ENCODE measurements at places on chromosomes 2 and 18.

DNA sequence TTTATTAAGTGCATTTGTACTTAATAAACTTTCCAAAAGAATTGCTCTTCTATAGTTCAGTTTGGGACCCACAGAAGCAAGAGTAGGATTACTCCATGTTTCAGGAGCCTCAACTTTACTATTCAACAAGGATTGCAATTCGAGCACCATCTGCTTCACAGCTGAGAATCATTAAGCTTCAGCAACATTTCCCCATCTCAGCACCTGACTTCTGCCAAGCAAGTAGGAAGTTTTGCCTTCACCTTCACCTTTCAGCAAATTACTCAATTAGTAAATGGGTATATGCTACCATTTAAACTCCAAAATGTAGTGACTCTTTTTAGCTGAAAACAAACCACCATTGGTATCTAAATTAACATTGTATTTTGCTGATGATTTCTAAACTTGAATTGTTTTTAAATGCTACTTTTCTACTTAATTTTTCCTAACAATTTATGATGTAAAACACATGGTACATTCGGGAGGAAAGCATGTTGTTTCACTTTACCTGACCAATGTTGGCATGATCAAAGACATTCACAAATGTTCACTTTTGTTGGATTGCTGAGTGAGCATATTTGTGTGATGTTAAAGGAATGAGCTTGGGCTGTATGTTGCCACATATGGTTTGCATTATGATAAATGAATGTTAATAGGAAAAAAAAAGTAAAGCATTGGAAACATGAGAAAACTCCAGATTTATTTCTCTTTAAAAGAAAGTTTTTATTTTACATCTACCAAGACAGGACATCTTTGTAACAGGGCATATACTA is 159.2 kb downstream of the GULP1 start:
- DNase-seq: no peak

DNA sequence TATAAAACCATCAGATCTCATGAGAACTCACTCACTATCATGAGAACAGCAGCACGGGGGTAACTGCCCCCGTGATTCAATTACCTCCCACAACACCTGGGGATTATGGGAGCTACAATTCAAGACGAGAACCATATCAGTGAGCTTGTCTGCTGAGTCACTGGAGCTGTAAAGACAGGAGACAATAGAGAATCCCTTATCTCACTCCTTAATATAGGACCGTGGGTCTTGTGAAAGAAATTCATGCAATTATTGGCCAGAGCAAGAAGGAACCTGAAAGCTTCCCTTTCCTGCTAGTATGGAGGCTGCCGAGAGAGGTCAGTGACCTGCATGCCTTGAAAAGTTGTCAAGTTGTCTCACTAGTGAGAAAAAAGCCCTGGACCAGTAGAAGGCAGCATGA is 9.5 kb upstream of the TNFAIP6 start:
- no peak for DNase-seq

DNA sequence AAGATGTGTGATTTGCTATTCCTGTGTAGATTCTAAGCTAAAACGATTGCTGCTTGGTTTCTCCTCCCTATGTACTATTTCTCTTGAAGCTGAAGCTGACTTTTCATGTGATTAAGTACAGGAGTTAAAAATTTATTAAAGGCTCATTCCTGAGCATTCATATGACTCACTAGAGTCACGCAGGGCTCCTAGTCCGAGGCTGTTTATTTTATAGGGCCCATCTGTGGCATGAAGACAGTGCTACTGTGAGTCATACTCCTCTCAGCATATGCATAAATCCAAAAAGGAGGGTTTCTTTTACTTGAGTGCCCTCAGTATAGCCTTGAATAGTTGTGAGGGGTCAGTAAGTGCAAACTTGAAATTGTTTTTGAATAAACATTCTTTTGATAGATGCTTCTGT is 378.8 kb downstream of the PTPRM start:
- no peak for DNase-seq

DNA sequence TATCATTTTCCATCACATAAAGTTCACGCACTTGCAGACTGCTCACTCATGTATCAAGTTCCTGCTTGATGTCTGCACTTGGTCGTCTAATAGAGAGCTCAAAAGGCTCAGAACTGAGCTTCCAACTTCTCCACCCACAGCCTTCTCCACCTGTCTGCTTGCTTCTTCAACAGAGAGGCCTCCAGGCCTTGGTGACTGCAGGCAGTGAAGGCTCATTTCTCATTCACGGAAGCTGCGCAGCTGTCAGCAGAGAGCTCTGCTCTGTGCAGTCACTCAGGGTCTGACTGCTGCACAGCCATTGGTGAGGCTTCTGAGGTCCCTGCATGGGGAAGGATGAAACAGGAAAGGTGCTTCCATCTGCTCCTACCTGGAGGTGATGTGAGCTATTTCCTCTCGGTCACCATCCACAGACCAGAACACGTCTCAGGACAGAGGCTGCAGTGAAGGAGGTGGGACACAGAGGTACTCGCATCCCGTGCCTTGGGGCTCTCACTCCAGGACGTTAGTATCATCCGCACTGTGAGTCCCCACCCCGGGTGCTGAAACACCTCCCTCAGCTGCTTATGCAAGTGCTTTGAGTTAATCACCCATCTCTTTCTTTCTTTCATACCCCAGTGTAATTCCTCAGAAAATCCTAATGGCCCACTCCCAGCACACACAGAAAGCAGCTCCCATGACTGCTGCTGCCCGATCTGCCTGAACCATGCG is 126.2 kb downstream of the TMEM18 start:
- no peak for DNase-seq

DNA sequence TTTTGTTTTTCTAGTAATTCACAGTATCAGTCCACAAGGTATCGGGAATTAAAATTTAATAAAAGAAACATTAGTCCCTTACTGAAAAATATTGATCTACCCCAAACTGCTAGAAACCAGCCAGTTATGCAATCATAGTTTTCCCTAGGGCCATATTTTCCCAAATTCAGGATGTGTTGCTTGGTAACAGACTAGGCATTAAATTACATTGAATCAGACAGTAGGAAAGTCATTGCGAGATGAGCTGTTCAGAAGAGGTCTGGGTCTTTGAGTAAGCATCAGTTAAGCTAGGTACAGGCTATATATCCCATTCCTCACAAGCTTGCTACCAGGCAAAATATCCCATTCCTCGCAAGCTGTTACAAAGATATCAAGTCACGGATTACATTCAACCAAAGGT is 123.0 kb upstream of the CCDC150 start:
- DNase-seq: no peak

- no peak for DNase-seq
Observed at GRCh38 chr2:233025706-233026105, 6.8 kb upstream of the NEU2 start.

GRCh38 chr18:30889519-30890301 is 152.8 kb downstream of the DSC3 start:
- no peak for DNase-seq

GRCh38 chr2:121094101-121094500 is 190.9 kb downstream of the TFCP2L1 start:
- DNase-seq: no peak

- DNase-seq: no peak
Observed at GRCh38 chr2:149451417-149452165, 121.2 kb downstream of the LYPD6 start.

DNA sequence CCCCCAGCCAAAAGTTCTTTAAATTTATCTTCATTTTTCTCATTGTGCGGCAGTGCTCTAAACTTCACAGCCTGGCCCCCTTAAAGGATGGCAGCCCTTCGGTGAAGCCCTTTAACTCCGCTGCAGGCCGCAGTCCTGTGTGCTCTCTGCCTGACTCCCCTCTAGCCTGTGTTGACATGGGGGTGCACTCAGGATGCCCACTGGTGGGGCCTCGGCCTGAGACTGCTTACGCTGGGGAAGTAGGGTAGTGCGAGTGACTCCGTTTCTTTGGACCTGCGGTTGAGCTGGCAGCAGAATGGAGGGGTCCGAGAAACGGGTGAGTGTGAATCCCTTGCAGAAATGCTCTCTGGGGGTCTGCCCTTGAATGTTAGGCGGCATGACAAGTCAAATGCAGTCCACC is 5.6 kb downstream of the RAB12 start:
- no peak for DNase-seq

GRCh38 chr18:44096016-44096415 is 584.7 kb upstream of the SETBP1 start:
- no peak for DNase-seq

- no peak for DNase-seq
Observed at GRCh38 chr2:101619191-101619591, 78.3 kb upstream of the MAP4K4 start.

Measured in activated naive CD4-positive, alpha-beta T cell treated with anti-CD3 and anti-CD28 coated beads, Interleukin-2, amount 50 U/mL, for 72 hours (primary cell).